ENCODE measurements at places on chromosomes 4 and X.
A peak's percentile ranks its signal among the peaks of the same experiment; 100 is the strongest.

- peak; percentile 55 for DNase-seq
Measured at GRCh38 chr4:3393171-3393570, 48.6 kb upstream of the HGFAC start.

- DNase-seq = no peak
Measured at GRCh38 chr4:184688447-184688846, 38.9 kb downstream of the PRIMPOL start.

GRCh38 chrX:11998944-11999343 is 139.3 kb upstream of the FRMPD4 start:
- DNase-seq = no peak

DNA sequence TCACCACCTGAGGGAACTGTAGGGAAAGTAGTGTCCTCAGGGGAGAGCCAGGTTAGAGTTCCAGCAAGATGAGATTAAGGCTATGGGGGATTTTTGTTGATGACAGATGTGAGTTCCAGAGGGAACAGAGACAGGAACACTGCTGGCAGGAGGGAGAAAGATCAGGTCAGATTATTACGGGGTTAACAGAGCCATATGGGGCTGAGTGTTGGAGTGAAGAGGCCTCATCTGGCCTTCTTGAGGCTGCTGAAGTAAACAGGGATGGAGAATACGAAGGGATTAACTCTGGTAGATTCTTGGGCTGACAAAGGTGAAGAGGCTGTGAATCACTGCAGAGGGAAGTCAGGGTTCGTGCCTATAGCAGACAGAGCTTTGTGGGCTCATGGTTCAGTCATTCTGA is 47.9 kb upstream of the POU4F2 start:
- DNase-seq = no peak

DNA sequence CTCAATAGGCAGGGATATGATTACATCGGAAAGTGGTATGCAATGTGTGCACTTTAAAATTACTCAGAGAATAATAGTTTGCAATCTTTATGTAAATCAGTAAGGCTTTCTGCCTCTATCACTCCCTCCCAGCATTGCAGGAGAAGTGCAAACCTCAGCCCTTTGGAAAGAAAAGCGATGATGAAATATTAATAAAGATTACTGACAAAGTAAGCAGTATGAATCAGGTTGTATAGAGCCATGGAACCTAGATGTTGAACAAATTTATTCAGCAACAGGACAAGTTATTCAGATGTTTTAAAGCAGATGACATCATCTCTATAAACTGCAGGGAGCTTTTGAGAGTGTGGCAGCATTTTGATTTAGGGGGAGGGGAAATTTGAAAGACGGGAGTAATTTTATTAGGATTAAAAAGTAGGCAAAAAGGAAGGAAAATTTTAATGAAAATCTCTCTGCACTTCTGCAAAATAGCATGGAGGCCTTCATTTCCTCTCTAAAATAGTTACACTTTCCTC is 631.7 kb upstream of the GRIA3 start:
- DNase-seq = no peak

DNA sequence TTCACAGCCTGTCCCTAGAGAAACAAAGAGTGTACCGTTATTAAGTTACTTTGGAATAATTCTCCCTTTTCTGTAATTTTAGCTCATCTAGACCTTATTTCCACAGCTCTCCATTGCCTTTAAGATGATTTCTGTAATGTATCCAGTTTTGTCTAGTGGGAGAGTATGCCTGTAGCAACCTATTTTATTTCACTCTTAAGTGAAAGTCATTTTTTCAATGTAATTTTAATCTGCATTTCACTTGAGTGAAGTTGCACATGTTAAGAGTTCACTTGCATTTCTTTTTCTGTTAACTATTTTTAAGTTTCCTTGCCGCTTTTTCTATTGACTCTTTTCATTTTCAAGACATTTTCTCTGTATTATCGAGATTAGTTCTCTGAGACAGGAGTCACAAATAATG is 46.5 kb downstream of the FANCB start:
- no peak for DNase-seq

GRCh38 chr4:4364486-4365208 is 22.3 kb upstream of the NSG1 start:
- DNase-seq = no peak

GRCh38 chr4:67204441-67204840 is 340.9 kb downstream of the CENPC start:
- DNase-seq = no peak

DNA sequence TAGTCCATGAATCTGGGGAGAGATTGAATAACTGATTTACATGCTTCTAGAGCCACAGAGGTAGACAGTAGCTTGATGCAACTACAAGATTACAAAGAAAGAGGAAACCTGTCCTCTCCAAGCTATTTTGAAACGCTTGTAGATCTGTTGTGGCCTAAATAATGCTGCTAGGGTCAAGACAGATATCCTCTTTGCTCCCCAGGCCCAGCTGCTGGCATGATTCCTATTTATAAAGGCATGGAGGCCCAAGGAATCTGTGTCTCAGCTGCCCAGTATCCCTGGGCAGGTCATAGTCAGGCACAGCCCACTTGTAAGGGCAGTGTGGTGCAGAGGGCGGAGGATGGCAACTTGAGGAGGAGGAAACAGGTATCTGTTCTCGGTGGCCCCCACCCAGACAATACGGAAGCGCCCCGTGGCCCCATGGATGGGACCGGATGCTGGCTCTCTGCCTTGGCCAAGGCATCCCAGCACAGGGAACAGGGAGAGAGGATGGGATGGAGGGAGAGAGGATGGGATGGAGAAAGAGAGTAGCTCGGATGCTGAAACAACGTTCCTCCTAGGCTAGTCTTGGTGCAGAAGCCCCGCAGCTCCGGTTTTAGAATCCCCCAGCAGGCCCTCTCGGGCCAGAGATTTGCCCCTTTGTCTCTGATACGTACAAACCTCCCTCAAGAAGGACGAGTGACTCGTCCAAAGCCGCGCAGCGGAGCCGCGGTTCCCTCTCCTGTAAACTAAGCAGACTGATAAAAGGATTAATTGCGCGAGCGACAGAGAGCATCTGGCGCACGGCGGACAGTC is 767 bp upstream of the SMIM20 start:
- DNase-seq = no peak

- no peak for DNase-seq
Measured at GRCh38 chr4:166460769-166461550, 587.9 kb downstream of the TLL1 start.

- no peak for DNase-seq
Measured at GRCh38 chr4:98558471-98559169, 99.8 kb downstream of the TSPAN5 start.

- DNase-seq = no peak
Measured at GRCh38 chr4:102501447-102501696, 213 bp downstream of the NFKB1 start.

DNA sequence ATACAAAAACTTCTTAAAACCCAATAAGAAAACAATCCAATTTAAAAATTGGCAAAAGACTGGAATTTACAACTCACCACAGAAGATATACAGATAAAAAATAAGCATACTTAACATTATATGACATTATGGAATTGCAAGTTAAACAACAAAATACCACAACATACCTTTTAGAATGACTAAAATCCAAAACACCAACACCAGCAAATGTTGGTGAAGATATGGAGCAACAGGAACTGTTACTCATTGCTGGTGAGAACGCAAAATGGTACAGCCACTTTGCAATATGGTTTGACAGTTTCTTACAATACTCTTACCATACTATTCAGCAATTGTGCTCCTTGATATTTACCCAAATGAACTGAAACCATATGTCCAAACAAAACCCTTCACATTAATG is 112.4 kb downstream of the ADGRL3 start:
- no peak for DNase-seq

DNA sequence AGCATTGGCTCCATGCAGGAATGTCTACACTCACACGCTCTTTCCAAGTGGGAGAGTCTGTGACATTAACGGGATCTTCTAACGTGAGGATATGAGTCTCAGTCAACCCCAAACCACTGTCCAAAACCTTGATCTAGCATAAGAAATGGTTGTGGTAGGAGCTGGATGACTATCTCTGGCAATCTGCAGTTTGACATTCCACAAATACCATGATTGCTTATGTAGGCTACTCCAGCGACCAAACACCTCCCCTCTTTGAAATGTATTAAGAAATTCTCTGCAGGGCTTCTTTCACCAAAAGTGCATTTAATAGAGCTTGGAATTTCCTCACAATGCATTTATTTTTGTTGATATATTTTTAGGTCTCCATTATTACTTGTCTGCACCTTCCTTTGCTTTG is 14.1 kb upstream of the STX18 start:
- DNase-seq = no peak

DNA sequence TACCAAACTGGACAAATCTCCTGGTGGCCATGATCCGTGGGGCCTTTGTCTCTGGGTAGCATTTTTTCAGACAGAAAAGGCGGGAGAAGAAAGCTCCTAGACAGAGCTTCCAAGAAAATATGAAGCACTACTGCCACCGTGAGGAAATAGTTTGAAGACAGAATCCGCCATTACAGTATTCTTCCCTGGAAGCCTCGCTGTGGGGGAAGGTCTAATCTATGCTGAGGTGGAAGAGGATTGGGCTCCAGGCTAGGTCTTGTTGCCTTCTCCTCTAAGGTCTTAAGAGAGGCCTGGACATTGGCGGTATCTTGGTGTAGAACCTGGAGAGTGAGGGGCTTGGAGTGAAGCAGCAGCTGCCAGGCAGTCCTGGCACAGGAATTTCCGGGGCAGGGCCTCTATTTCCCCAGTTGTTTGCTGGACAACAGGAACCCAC is 218.9 kb downstream of the OR13H1 start:
- no peak for DNase-seq

- no peak for DNase-seq
Measured at GRCh38 chr4:94804650-94805049, 46.9 kb downstream of the BMPR1B start.

DNA sequence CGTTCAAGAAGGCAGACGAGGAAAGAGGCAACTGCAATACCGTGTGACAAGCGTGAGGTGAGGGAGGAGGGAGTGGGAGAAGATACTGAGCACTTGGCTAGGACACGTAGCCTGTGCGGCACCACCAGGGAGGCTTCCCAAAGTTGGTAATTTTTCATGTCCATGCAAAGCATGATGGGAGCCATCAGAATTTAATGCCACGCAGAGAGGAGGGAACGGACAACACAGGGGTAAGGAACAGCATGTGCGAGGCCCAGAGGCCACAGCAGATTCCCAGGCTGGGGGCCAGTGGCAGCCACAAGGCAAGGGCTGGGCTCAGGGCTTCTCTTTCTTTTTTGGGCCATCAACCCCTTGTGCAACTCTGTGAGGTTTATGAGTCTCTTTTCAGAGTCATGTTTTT is 11.0 kb upstream of the CLDN24 start:
- DNase-seq = no peak

DNA sequence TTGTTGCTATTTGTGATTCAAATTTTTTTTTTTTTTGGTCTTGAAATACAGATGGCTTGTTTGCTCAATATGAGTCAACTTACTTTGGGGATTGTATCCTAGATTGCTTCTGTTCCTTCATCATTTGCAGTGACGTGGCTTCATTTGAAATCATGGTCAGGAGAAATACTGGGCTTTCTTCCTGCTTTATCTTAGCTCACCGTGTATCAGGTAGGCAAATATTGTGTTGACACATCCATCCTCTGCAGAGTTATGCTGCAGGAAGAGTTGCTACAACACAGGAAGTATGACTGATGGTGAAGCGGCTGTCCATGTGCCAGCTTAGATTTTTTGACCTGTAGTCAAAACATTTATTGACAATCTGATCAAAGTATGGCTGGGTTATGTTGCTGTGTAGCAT is 232.2 kb downstream of the C4orf33 start:
- no peak for DNase-seq

DNA sequence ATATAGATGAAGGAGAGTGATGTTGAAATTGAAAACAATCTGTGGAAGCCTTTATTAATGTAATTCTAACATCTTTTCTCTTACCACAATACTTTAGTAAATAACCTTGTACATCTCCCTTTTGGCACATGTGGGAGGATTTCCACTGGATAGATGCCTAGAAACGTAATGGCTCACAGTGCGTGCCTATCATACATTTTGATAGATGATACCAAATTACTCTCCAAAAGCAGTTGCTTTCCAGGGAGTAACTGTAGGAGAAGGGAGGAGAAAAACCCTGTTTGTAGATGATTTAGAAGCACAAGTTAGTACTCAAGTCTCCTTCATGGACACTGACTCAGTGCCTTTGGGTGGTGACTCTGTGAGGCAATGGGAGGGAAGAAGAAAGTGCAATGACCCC is 476.3 kb downstream of the CCSER1 start:
- no peak for DNase-seq

GRCh38 chr4:180060159-180060889 is 2182.9 kb upstream of the TENM3 start:
- no peak for DNase-seq

DNA sequence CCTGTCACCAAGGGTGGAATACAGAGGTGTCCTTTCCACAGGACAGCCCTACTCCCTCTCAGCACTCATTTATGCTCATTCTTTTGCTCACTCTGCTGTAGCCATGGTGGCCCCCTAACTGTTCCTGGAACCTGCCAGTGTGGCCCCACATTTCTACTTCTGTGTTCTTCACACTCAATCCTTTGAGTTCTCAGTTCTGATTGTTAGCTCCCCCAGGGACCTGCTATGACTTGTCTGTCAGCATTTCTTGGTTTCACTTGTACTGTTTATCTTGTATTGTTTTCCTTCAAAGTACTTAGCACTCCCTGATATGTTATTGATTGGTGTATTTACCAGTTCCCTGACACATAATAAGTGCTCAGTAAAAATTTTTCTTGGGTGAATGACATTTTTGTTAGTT is 14.9 kb downstream of the VBP1 start:
- DNase-seq = no peak

DNA sequence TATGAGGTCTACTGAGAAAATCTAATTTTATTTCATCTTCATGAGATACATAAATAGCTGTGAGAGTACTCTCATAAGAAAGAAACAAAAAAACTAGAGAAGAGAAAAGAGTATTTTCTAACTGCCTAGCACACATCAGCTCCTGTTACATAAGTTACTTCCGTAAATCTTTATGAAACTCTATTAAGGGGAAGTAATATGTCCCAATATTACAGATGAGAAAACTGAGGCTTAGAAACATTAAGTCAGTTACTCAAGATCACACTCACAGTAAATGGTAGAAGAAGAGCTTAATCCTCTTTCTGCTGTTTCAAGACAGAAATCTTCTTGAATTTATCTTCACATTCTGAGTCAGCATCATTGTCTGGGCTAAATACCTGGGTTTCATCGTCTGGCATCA is 164.1 kb downstream of the DTHD1 start:
- no peak for DNase-seq

DNA sequence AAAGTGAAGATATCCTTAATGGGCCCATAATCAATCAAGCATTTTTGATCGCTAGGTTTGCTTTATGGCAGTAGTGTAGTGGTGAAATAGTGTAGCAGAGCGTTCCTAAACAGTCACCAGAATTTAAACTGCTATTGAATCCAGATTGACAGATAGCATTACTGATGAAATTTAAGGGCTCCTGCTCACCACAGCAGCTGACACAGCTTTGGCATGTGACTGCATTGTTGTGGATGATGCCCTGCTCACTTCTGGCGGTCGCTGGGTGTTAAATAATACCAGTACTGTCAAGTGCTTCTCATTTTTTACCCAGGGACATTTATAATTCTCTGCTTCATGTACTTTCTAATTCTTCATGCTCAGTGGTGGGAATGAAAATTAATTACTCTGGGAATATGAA is 102.0 kb upstream of the ARHGAP24 start:
- no peak for DNase-seq

GRCh38 chr4:83629945-83630721 is 94.2 kb downstream of the GPAT3 start:
- DNase-seq = no peak

- DNase-seq = no peak
Measured at GRCh38 chrX:39491548-39492297, 606.0 kb downstream of the BCOR start.

GRCh38 chrX:129665916-129666644 is 11.3 kb upstream of the APLN start:
- no peak for DNase-seq

GRCh38 chr4:4315461-4316149 is 25.6 kb downstream of the ZBTB49 start:
- DNase-seq = no peak

Data from left forelimb (tissue), 1 donor.